OCI-M1 (cell line): ENCODE measurements at places on chromosomes 3 and 15.
A peak's percentile ranks its signal among the peaks of the same experiment; 100 is the strongest.

GRCh38 chr3:130795396-130795795, 48.8 kb upstream of the PIK3R4 start:
- DNase-seq, result no peak

DNA sequence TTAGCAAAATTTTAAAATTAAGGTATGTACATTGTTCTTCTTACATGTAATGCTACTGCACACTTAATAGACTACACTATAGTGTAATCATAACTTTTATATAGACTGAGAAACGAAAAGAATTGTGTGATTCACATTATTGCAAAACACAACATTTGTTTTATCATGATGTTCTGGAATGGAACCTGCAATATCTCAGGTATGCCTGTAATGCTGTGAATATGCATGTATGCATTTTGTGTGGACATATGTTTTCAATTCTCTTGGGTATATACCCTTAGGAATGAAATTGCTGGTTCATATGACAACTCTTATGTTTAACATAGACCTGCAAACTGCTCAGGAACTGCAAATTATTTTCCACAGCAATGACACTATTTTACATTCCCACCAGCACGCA, 38.6 kb upstream of the TJP1 start:
- no peak for DNase-seq

GRCh38 chr3:195748661-195749060, 27.9 kb downstream of the MUC20 start:
- no peak for DNase-seq

DNA sequence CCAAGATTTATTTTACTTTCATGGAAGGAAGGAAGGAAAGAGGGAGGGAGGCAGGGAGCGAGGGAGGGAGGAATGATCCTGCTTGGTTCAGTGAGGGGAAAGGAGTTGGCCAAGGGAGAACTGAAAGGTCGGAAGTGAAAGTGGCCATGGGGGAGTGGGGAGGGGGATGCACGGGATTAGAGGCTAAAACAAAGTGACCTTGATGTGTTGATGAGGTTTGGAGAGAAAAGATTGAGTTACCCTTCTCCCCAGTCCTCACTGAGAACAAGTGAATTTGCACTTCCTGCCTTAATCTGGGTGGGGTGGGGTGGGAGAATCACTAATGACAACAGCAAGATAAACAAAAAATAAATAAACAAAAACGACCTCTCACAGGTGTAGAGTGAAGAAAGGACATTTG, 212.0 kb upstream of the TLE3 start:
- no peak for DNase-seq

DNA sequence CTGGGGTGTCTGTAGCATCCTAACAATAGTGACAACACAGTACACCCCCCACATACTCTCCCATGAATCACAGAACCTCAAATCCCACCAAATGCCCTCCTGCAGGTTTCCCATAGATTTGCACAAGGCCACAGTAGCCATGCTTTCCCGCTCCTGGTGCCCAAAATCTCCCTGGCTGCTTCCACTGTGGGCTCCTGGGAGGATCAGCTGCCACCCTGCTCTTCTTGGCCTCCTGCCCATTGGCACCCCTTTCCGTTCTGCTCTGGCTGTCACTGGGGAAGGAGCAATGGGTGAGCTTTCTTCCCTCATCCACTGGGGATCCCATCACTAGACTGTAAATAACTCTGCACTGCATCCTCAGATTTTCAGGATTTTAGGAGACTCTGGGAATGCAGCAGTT, 92.1 kb upstream of the SLC24A5 start:
- DNase-seq, result no peak

DNA sequence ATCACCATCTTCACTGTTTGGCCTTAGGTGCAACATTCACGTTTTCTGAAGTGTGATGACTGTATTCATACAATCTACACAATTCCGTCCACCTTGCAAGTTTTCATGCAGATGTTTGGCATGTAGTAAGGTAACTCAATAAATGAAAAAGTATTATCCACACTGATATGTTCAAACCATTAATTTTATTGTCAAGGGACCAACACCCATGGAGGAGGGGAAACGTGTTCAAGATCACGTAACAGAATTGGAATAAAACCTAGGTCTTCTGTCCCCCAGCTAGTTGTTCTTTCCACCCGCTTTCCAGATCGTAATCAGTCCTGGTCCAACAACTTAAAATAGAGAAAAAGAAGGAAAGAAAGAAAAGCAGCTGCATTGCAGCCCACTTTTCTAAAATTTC, 560.4 kb upstream of the MCTP2 start:
- no peak for DNase-seq

DNA sequence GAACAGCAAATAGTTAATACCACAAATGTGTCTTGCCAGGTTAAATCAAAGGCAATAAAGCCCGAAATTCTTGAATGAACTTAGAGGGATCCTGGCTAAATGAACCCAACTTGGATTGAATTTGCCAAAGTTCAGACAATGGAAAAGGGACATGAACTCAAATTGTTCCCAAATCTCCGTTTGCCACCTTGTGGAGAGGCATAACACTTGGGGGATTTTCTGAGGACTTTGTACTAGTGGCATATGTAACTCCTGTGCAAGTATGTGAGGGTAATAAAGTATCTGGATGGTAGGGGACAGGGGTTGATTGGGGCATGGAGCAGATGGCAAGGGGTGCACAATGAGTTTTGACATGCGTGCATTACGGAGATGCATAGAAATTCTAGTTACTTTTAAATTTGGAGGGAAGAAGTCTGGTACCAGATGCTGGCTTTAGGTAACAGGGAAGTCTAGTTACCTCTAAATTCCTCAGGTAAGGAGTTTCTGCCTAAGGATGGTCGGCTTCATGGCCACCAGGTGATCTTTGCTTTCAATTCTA, 1.2 kb upstream of the TCAIM start:
- peak; percentile 28 for DNase-seq

DNA sequence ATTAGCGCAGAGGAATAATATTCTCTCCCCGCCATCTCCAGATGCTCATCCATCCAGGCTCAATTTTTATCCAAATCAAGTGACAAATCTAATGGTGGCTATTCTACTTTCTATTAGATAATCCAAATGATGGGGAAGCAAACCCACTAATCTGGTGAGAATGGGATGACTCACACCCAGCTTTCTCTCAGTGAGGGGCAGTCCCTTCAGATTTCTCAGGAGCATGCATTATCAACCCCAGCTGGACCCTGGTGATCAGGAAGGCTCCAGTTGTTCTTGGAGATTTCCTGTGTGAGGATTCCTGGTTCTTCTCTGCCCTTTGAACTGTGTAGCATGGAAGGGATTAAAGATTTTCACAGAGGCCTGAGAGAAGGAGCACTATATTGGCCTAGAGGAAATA, 358.0 kb downstream of the WDR72 start:
- DNase-seq, result no peak

GRCh38 chr15:92586383-92586942, 69.1 kb downstream of the FAM174B start:
- no peak for DNase-seq

DNA sequence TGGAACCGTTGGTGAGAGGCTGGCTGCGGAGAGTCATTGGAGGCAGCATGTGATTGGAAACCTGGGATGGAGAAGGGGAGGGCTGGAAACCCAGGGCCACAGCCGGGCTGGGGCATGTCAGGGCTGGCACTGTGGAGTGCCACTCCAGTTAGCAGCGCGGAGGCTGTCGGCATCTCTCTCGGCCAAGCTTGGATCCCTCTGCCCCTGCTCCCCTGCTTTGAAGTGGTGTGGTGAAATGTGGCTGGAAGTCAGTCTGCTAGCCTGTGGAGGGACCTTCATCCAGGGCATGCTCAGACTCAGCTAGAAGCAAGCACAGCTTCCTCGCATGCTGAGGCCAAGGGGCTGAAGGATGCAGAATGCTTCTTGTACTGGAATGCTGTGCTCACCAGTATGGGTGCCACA, 13.5 kb downstream of the SLCO3A1 start:
- DNase-seq, result no peak

GRCh38 chr3:86990012-86990733, 776 bp downstream of the VGLL3 start:
- no peak for DNase-seq

DNA sequence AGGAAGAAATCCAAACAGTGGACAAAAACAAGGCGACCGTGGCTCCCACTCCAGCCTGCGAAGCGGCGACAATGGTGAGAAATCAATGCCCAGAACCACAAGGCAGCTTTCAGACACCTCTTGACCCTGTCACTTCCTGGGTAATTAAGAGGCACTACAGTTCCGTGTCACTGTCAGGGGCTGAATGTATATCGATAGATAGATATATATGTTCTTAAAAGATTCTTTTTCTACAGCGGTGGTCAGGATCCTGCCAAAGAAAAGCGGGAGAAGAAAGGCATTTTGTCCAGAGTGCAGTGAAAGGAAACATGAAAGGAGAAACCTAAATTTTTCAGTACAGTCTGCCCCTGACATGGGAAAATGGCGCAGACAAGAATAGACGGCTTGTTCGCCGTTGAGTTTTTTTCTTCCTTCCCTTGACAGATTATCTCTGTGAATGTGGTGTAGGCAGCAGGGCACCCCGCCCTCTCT, 56.2 kb upstream of the HES1 start:
- DNase-seq, result no peak

- no peak for DNase-seq
Measured at GRCh38 chr15:48782911-48783310, 28.0 kb downstream of the CEP152 start.

DNA sequence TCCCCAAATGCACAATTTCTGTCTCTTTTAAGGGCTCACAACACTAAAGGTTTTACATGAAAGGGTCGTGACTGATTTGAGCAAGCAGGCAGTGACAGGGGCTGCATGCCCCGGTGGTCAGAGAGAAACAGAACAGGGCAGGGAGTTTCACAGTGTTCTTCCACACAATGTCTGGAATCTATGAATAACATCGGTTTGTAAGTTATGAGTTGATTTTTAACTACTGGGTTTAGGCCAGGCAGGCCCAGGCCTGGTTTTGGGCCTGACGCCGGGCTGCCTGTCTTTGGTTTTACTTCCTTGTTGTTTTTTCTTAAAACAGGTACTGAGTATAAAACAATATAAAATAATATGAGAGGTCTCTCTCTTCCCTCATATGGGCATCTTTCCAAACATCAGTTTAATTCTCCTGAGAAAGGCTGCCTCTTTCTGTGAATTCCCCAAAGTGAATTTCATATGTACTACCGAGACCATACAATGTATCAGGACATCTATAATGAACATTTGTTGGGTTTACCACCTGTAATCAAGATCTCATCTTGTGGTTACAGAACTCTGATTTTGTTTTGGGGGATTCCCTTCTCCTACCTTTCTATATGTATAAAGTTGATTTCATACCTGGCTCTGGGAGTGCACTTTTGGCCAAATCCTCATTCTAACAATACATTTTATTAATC, 74.4 kb downstream of the CD200 start:
- no peak for DNase-seq

DNA sequence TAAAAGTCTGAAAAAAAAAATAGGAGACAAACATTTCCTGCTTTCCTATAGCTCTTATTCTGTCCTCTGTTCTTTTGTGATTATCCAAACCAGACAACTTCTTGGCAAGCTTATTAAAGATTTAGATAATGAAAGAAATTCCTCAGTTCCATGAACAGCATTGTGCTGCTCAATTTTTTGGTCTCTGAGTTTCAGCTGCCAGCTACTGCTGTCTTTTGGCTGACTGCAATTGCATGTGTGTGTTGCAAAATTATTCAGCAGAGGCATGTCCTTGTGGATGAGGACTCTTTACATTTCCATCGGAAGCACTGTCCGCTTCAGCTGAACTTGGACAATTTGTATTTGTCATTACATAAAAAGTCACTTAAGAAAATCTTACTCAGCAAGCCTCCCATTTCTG, 397.3 kb upstream of the RASGRP1 start:
- DNase-seq, result no peak

GRCh38 chr3:30324587-30324986, 281.8 kb upstream of the TGFBR2 start:
- no peak for DNase-seq

DNA sequence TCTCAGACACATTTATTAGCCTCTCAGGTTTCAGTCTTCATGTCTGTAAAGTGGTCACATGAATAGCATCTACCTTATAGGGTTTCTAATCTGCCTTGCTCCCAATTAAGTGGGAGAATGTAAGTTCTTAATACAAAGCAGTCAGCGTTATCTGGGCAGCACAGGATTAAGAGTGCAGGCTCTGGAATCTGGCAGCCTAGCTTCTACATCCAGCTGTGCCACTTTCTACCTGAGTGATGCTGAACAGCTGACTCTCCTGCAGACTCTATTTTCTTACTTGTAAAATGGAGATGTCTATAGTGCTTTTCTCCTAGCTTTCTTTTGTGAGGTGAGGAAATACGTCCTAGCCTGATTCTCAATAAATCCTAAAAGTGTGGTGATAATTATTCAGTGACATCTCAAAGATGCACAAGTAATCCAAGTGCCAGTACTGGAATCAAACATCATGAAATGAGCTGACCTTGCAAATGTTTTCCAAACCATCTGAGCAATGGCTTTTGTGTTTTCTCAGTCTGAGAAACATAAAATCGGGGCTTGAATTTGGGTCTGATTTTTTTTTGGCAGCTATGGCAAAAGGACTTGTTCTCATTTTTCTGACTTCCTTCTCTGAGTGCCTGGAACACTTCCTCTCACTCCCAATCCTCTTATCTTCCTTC, 232.2 kb upstream of the FEZF2 start:
- no peak for DNase-seq

DNA sequence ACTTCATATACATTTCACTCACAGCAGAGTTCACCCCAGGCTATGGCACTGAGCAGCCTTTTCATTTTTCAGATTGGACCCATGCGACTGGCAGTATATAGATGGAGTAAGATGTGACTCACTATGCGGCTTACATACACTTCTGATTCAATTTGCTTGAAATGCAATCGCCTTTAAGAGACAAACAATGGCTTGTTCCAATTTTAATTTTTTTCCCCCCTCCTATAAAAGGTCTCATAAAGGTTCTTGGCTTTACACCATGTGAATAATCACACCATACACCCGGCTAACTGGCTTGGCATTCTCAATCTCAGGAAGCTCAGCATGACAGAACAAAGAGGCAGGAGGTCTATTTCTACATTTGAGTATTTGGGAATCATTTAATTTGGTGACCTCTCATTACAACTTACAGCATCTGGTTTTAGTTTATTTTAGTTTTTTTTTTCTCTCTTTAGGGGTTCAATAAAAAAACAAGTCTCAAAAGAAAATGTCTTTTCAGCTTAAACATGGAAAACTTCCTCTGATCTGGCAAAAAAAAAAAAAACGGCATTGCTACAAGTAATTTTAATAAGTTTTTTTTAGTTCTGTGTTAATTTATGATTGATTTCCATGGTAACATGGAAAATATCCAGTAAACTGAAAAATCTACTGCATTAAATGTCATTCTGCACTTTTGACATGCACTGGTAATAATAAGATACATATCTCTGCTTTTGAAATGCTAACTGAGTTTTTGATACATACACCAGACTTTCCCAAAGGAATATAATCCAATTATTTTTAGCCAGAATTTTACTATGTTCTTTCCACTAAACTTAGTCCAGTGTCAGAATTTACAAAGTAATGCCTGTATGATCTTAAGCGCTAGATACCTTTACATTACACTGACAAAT, 38.8 kb downstream of the GADL1 start:
- no peak for DNase-seq
